ENCODE measurements at places on chromosomes 1 and 21. TPM values are rescaled to one million over a fixed set of nuclear protein-coding genes. Genes with fewer than 3 reads are reported as not detected.

Gene SLAMF7
- total RNA-seq = not detected

Gene CYP4X1
- total RNA-seq = 1.7 TPM

Gene SEC16B
- total RNA-seq = 0.66 TPM

Gene DR1
- 37.5 TPM for total RNA-seq

Gene POFUT2
- 39.1 TPM for total RNA-seq

Gene SGIP1
- total RNA-seq = 19.7 TPM

Gene HES3
- total RNA-seq = not detected

Gene GREM2
- not detected for total RNA-seq

Gene KMO
- under 0.01 TPM for total RNA-seq

Gene LDLRAP1
- 14.7 TPM for total RNA-seq

Gene SYNC
- 12.3 TPM for total RNA-seq

Gene IGFN1
- not detected for total RNA-seq

Gene C1QC
- not detected for total RNA-seq

Gene NBPF20
- total RNA-seq = 3.7 TPM

Gene OR2T6
- not detected for total RNA-seq

Gene SELENBP1
- 12.2 TPM for total RNA-seq

Gene CLDN8
- total RNA-seq = not detected

Gene PTGFR
- total RNA-seq = 0.72 TPM

Gene LCE2A
- total RNA-seq = not detected

Gene EXO5
- total RNA-seq = 9.3 TPM

Gene RBM8A
- 236 TPM for total RNA-seq

Gene PKN2
- total RNA-seq = 25.7 TPM

Gene ACTL8
- total RNA-seq = not detected

Gene SLC25A33
- 5.5 TPM for total RNA-seq

Gene HORMAD1
- total RNA-seq = not detected

Gene GJA4
- 68.6 TPM for total RNA-seq

Gene ZZZ3
- total RNA-seq = 72.2 TPM

Gene C4BPA
- total RNA-seq = not detected

Gene RAP1GAP
- total RNA-seq = 0.09 TPM

Gene ARHGEF2
- total RNA-seq = 120 TPM

Gene CASZ1
- 1.5 TPM for total RNA-seq

Gene PGLYRP4
- total RNA-seq = not detected

Gene TSPAN2
- 0.90 TPM for total RNA-seq
